Activated T-helper 17 cell treated with anti-CD3 and anti-CD28 coated beads, Interleukin-2, amount 50 U/mL, for 72 hours (primary cell): ENCODE measurements at places on chromosomes 6 and 20.
A peak's percentile ranks its signal among the peaks of the same experiment; 100 is the strongest.

DNA sequence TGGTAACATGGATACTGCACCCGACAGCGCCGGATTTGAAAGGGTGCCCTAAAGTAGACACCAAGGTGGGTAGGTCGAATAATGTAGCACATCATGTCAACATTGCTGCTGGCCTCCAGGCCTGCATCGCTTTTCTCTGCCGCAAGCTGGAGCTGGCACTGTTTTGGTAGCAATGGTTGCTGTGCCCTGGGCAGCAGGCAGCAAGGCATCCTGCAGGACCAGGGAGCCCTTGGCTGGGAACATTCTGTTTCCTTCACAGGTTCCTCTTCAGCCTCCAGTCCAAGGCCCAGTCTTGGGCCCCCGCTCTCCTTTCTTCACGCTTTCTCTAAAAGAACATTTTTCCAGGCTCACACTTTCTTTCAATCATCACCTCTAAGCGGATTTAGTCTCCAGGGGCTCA, 365.8 kb upstream of the JARID2 start:
- H3K4me1 ChIP-seq, result peaks cover 40% of the 10 kb centered on the region
- peaks cover 22% of the 10 kb centered on the region for H3K36me3 ChIP-seq
- H3K27me3 ChIP-seq, result no peaks in the 10 kb centered on the region
- no peak overlapping the region for H3K4me3 ChIP-seq

GRCh38 chr6:132139611-132140010, 188.4 kb upstream of the CCN2 start:
- no peaks in the 10 kb centered on the region for H3K4me1 ChIP-seq
- no peak overlapping the region for H3K4me3 ChIP-seq
- H3K27me3 ChIP-seq, result peaks cover 3% of the 10 kb centered on the region
- no peak for ATAC-seq

DNA sequence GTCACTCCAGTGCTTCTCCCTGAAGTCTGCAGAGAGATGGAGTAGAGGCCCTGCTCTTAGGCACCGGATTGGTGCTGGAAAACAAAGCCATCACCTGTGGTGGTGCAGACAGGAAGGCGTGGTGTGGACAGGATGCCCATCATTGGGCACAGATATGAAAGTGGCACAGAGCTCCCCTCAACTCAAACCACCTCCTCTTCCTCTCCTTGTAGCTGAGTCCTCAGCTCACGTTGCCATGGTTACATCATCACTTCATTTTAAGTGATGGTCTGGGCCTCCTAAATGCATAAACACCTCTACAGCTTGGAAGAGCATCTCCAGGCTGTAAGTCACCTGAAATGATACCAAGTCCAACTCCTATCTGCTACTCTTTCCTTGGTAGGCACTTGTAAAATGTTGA, 8.0 kb upstream of the RTF2 start:
- peak overlapping the region; percentile 63 for H3K27ac ChIP-seq
- H3K4me3 ChIP-seq, result no peak overlapping the region
- H3K36me3 ChIP-seq, result peaks cover 5% of the 10 kb centered on the region
- ATAC-seq, result peak; percentile 73
- H3K4me1 ChIP-seq, result peaks cover 18% of the 10 kb centered on the region

DNA sequence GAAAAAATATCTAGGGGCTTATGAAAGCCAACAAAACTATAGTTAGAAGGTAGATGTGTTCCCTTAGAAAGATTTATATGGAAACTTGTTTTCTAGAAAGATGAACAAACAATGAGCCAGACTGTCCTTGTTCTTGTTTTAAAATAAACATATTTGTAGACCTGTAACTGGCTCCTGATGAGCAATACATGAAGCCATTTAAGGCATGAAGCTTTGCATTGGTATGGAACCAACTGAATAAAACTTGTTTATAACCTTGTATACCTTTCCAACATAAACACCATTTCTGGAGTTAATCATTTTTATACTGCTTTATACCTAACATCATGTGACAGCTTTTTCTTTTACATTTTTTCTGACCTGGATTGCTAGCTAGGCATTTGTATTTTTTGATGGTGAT, 247.8 kb downstream of the PRL start:
- no peak overlapping the region for H3K27ac ChIP-seq
- H3K27me3 ChIP-seq, result no peaks in the 10 kb centered on the region
- no peak overlapping the region for H3K4me3 ChIP-seq
- ATAC-seq, result no peak
- no peaks in the 10 kb centered on the region for H3K4me1 ChIP-seq

- H3K27ac ChIP-seq, result no peak overlapping the region
- H3K4me1 ChIP-seq, result peaks cover 5% of the 10 kb centered on the region
- H3K36me3 ChIP-seq, result no peaks in the 10 kb centered on the region
- H3K4me3 ChIP-seq, result no peak overlapping the region
Measured at GRCh38 chr6:33745548-33745947, 1.2 kb downstream of the IP6K3 start.

DNA sequence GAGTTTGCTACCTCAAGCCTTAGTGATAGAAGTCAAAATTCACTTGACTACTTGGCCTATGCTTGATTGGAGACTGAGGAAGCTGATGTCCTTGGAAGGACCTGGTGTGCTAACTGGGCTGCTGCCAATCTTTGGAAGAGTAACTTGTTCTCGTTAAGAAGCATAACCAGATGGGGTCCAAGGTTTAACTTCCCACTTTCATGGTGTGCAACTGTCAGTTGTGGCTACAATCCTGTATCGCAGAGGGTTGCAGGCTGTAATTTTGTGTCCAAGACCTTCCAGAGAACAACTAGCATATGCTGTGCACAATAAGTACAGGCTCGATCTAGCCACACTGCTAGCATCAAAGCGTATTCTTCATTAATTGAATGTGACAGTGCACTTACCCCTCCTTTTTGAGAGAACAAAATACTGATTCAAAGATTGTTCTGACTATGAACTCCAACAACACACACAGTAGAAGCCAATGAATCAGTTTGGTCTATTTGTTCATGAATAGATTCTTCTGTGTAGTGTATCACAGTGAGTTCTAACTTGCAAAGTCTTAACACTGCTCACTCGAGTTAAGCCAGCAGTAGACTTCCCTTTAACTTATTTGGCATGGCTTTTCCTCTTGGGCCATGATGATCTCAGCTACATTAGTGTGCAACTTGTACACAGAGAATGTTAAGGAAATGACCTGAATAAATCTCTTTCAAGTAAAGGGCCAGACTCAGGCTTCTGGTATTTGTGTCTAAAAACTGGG, 15.8 kb upstream of the PLCB1 start:
- no peak for ATAC-seq
- peaks cover 13% of the 10 kb centered on the region for H3K27me3 ChIP-seq
- no peaks in the 10 kb centered on the region for H3K4me1 ChIP-seq
- no peak overlapping the region for H3K27ac ChIP-seq
- no peak overlapping the region for H3K4me3 ChIP-seq

GRCh38 chr6:81088145-81088544, 664.3 kb downstream of the TENT5A start:
- H3K27ac ChIP-seq, result no peak overlapping the region
- no peaks in the 10 kb centered on the region for H3K4me1 ChIP-seq
- no peaks in the 10 kb centered on the region for H3K36me3 ChIP-seq
- no peak overlapping the region for H3K4me3 ChIP-seq
- ATAC-seq, result no peak
- H3K27me3 ChIP-seq, result no peaks in the 10 kb centered on the region

DNA sequence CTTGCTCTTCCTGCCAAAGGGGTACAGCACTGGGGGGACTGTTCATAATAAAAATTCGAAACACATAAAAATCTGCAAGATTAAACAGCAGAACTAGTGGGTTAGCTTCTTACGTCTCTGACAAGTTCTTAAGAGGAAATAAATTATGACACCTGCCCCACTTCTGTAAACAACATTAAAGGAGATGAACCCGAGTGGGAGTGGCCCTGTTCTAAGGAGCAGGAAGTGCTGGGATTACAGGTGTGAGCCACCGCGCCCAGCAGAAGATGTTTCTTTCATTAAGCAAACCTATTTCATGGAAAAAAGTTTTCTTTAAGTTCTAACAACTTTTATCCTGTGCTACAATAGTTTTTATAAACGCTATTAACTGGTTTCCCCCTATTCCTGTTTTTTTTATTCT, 24.6 kb downstream of the USP45 start:
- H3K4me1 ChIP-seq, result peaks cover 9% of the 10 kb centered on the region
- H3K36me3 ChIP-seq, result peaks cover 38% of the 10 kb centered on the region
- ATAC-seq, result no peak
- H3K27me3 ChIP-seq, result no peaks in the 10 kb centered on the region

DNA sequence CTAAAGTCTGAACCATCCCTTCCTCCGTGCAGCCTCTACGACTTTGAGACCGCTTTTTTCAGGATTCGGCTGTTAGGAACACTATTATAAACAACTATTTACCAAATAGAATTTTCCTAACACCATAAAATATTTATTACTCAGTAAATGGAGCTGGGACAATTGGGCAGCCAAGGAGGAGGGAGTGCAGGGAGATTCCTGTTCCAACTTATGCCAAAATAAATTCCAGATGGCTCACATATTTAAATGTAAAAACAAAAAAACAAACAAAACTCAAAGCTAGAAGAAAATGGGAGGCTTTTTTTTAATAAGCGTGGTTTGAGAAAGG, 48.1 kb downstream of the TCP11 start:
- no peaks in the 10 kb centered on the region for H3K27me3 ChIP-seq
- no peak overlapping the region for H3K27ac ChIP-seq
- H3K4me3 ChIP-seq, result no peak overlapping the region

- no peaks in the 10 kb centered on the region for H3K36me3 ChIP-seq
- no peaks in the 10 kb centered on the region for H3K4me1 ChIP-seq
- H3K4me3 ChIP-seq, result no peak overlapping the region
- ATAC-seq, result no peak
- H3K27me3 ChIP-seq, result peaks cover 64% of the 10 kb centered on the region
- no peak overlapping the region for H3K27ac ChIP-seq
Measured at GRCh38 chr6:84772428-84773132, 8.2 kb upstream of the TBX18 start.

DNA sequence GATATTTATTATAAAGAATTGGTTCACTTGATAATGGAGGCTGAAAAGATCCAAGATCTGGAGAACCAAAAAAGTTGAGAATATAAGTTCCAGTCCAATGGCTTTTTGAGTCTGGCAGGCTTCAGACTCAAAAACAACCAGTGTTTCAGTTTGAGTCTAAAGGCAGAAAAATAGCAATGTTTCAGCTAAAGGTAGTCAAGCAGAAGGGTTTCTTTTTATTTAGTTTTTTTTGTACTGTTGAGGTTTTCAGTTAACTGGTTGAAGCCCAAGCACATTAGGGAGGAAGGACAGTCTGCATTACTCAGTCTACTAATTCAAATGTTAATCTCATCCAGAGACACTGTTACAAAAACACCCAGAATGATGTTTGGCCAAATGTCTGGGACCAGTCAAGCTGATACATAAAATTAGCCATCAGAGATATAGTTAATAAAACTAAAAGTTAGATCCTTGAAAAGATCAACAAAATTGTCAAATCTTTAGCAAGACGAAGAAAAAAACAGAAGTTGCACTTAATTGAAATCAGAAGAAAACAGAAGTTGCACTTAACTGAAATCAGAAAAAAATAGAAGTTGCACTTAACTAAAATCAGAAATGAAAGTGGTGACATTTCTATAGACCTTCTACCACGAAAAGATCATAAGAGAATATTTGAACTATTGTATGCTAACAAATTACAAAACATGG, 980.3 kb upstream of the FLRT3 start:
- no peak overlapping the region for H3K4me3 ChIP-seq
- H3K27ac ChIP-seq, result no peak overlapping the region
- H3K4me1 ChIP-seq, result no peaks in the 10 kb centered on the region
- H3K36me3 ChIP-seq, result no peaks in the 10 kb centered on the region
- no peaks in the 10 kb centered on the region for H3K27me3 ChIP-seq
- ATAC-seq, result no peak

GRCh38 chr20:38706509-38706908, 17.8 kb upstream of the SLC32A1 start:
- no peak for ATAC-seq
- H3K4me1 ChIP-seq, result no peaks in the 10 kb centered on the region
- H3K36me3 ChIP-seq, result no peaks in the 10 kb centered on the region
- no peak overlapping the region for H3K4me3 ChIP-seq
- H3K27ac ChIP-seq, result no peak overlapping the region

DNA sequence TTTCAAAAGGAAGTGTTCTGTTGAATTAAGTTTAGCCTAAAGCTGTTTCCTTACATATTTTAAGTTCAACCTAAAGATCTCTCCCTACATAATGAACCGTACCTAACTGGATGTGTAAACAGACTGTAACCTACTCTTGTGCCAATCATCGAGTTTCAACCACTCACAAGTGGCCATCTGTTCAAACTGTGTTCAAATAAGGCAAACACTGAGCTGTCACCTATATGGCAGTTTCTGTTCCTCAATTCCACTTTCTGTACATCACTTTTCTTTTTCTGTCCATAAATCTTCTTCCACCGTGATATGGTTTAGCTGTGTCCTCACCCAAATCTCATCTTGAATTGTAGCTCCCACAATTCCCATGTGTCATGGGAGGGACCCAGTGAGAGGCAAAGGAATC, 428.6 kb downstream of the HACE1 start:
- H3K27ac ChIP-seq, result no peak overlapping the region
- H3K4me1 ChIP-seq, result no peaks in the 10 kb centered on the region
- peaks cover 7% of the 10 kb centered on the region for H3K27me3 ChIP-seq
- H3K4me3 ChIP-seq, result no peak overlapping the region
- H3K36me3 ChIP-seq, result no peaks in the 10 kb centered on the region
- ATAC-seq, result no peak

- peaks cover 5% of the 10 kb centered on the region for H3K27me3 ChIP-seq
- H3K27ac ChIP-seq, result no peak overlapping the region
- ATAC-seq, result no peak
- no peaks in the 10 kb centered on the region for H3K4me1 ChIP-seq
Measured at GRCh38 chr6:154058963-154059680, 20.1 kb downstream of the OPRM1 start.

DNA sequence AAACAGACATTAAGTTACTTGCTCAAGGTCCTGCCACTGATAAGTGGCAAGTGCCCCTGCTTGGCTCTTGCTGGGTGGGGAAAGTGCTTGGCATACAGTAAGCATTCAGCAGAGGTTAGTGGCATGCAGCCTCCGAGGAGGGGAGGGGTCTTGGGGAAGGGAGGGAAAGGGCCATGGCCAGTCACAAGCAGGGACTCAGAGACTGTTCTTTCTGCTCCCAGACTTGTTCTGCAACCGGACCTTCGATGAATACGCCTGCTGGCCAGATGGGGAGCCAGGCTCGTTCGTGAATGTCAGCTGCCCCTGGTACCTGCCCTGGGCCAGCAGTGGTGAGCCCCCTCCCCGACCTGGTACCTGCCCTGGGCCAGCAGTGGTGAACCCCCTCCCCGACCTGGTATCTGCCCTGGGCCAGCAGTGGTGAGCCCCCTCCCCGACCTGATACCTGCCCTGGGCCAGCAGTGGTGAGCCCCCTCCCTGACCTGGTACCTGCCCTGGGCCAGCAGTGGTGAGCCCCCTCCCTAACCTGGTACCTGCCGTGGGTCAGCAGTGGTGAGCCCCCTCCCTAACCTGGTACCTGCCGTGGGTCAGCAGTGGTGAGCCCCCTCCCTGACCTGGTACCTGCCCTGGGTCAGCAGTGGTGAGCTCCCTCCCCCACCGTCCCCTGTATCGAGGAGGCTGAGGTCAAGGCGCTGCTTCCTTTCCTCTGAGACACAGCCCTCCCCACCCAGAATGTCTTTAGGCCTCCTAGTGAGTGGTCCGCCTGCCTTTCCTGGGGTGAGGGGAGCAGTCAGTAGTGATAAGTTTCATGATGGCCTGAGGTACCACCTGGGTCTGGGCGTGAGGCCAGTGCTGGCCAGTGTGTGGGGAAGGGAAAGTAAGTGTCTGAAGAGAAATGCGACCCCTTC, 8.9 kb downstream of the GLP1R start:
- no peak for ATAC-seq
- no peaks in the 10 kb centered on the region for H3K4me1 ChIP-seq
- H3K36me3 ChIP-seq, result no peaks in the 10 kb centered on the region
- H3K4me3 ChIP-seq, result no peak overlapping the region
- H3K27ac ChIP-seq, result no peak overlapping the region

- H3K4me1 ChIP-seq, result peaks cover 35% of the 10 kb centered on the region
- ATAC-seq, result peak; percentile 11
- H3K27me3 ChIP-seq, result no peaks in the 10 kb centered on the region
- H3K36me3 ChIP-seq, result peaks cover 54% of the 10 kb centered on the region
- peak overlapping the region; percentile 97 for H3K27ac ChIP-seq
Measured at GRCh38 chr6:14118091-14118439, 493 bp downstream of the CD83 start.
